Stomach (tissue), 19 donors: ENCODE measurements at places on chromosomes 13 and 19.

DNA sequence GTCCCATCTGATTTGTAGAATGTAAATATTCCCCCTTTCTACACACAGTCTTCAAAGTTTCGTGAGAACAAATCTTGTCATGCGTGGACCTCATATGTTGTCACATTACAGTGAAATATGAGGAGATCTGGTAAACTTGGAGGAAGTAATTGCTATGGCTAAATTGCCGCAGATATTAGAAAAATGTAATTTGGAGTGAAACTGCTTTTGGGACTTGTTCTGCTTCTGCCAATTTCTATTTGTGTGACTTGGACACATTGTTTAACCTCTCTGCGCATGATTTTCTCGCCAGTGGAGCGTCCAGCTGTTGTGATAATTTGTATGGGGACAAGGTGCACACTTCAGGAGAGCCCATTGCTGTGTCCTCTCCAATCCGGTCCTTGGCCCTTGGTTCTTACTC, 693.1 kb upstream of the SLC10A2 start:
- no peak overlapping the region for H3K27ac ChIP-seq
- no peaks in the 10 kb centered on the region for H3K4me1 ChIP-seq
- no peaks in the 10 kb centered on the region for H3K27me3 ChIP-seq
- H3K4me3 ChIP-seq, result no peak overlapping the region
- no peaks in the 10 kb centered on the region for H3K36me3 ChIP-seq

DNA sequence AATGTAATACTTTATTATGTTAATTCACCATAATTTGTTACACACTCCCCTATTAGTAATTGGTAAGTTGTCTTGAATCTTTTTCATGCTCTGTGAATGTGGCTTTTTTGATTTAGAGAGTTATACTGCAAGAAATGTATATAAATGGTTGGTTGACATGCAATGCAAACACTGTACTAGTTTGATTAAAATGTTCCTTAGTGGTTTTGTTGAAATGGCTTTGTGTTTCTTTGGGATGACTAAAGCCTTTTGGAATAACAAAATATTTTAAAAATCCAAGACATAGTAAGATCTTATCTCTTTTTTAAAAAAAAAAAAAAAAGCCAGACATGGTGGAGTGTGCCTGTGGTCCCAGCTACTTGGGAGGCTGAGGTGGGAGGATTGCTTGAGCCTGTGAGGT, 10.5 kb downstream of the LAMP1 start:
- H3K27ac ChIP-seq, result no peak overlapping the region
- peaks cover 5% of the 10 kb centered on the region for H3K4me1 ChIP-seq
- H3K4me3 ChIP-seq, result no peak overlapping the region

DNA sequence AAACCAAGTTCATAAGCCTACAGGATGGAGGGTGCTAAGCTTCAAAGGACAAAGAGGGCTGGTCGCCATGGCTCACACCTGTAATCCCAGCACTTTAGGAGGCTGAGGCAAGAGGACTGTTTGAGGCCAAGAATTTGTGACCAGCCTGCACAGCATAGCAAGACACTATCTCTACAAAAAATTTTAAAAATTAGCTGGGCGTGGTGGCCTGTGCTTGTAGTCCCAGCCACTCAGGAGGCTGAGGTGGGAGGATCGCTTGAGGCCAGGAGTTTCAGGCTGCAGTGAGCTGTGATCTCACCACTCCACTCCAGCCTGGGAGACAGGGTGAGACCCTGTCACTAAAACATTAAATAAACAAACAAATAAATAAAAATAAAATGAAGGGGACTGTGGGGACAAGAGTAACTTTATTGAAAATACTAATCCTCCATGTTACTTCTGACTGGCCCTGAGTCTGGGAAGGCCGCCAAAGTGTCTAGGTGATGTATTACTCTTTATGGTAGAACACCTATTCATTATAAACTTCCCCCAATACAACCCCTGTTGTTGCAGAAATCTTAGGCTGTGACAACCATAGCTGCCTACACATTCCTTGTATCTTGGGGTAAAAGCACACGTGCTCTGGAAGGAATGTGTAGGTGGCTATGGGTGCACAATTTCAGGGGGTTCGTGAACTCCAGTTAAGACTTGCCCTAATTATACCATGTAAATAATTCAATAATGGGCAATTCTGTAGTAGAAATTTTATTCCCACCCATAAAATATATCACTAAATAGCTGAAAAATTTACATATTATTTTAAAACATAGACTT, 14.6 kb upstream of the URAD start:
- H3K4me1 ChIP-seq, result no peaks in the 10 kb centered on the region
- H3K36me3 ChIP-seq, result no peaks in the 10 kb centered on the region
- H3K4me3 ChIP-seq, result no peak overlapping the region
- H3K27me3 ChIP-seq, result no peaks in the 10 kb centered on the region
- H3K27ac ChIP-seq, result no peak overlapping the region
- peak; percentile 44 for DNase-seq

DNA sequence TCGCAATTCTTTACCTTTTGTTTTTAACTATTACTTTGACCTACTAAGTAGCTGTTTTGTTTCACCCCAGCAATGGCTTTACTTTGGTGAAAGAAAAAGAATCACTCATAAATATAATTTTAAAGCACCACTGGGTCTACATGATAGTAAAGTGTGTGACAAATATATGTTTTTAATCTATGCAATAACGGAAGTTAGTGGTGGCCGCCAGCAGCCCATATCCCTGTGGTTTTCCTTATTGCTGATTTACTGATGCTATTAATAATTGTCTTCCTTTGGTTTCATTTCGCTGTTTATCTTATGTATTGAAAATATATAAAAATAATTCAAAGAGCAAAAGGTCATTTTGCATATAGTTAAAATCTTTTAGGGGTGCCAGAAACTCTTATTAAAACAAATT, 491.3 kb downstream of the DIAPH3 start:
- no peak overlapping the region for H3K27ac ChIP-seq
- no peak overlapping the region for H3K4me3 ChIP-seq
- no peak for DNase-seq
- H3K4me1 ChIP-seq, result peaks cover 5% of the 10 kb centered on the region
- H3K36me3 ChIP-seq, result no peaks in the 10 kb centered on the region

DNA sequence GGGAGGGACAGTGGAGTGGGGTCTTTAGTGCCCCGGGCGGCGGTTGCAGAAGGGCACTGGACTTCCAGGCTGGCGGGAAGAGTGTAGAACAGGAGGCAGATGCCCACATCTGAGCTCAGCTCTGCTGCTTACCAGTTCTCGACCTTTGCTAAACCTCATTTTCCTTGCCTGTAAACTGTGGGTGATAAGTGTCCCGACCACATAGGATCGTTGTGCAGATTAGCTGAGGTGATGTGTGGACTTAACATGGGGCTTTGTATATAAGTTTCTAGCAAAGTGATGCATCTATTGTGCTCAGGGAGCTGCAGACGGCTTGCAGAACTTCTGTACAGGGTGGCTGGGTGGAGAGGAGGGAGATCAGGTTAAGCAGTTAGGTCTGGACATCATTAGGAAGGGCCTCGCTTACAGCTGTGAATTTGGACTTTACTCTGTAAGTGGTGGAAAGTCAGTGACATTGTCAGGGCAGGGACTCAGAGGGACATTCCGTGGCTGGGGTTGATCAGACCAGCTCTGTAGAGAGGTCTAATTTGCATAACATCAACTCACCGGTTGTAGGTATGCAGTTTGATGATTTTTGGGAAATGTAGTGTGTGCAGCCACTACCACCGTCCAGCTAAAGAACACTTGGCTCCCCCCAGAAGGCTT, 70.0 kb downstream of the SPATA13 start:
- no peak overlapping the region for H3K4me3 ChIP-seq
- H3K4me1 ChIP-seq, result peaks cover 41% of the 10 kb centered on the region
- H3K27me3 ChIP-seq, result no peaks in the 10 kb centered on the region
- DNase-seq, result no peak

DNA sequence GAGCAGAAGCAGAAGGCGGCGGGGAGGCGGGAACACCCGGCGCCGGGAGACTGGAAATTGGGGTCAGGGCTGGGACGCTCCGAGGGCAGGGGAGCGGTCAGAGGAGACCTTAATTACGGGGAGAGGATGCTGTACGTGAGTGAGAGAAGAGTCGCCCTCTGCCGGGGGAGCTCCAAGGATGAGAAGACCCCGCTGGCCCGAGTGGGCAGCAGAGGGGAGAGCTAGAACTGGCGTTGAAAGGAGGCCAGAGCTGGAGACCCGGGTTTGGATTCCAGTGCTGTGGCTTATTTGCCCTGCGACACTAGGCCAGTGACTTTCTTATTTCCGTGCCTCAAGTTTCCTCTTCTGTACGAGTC, 536 bp downstream of the FAM32A start:
- peak; percentile 72 for DNase-seq
- peak overlapping the region; percentile 99 for H3K4me3 ChIP-seq
- no peaks in the 10 kb centered on the region for H3K27me3 ChIP-seq

- no peak overlapping the region for H3K4me3 ChIP-seq
- no peaks in the 10 kb centered on the region for H3K27me3 ChIP-seq
- DNase-seq, result no peak
- H3K4me1 ChIP-seq, result no peaks in the 10 kb centered on the region
These were observed 24.7 kb downstream of the ZSWIM9 start for GRCh38 chr19:48194844-48195830.

DNA sequence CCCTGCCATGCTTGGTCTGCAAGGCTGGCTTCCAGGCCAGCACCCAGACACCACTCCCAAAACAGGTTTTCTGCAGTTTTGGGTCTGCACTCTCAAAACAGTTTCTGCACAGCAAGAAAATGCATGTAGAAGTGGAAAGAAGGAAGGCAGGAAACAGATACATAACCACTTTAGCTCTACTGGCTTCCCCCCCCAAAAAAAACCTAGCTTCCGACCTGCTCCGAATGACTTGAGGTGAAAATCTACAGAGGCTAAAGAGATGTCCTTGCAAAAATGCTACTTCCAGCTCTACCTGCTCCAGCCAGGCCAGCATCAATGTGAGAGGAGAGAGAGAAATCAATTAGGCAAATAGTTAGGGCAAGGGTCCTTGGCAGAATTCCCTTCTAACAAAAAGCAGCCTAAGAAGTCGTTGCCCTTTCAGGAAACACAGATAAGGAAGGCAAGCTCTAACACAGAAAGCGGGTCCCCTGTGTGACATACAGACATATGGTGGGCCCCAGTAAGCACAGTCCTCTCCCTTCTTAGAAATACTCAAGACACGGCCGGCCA, 3.4 kb downstream of the C19orf12 start:
- no peaks in the 10 kb centered on the region for H3K27me3 ChIP-seq
- H3K27ac ChIP-seq, result no peak overlapping the region
- H3K4me1 ChIP-seq, result peaks cover 68% of the 10 kb centered on the region
- H3K36me3 ChIP-seq, result peaks cover 29% of the 10 kb centered on the region
- no peak overlapping the region for H3K4me3 ChIP-seq

DNA sequence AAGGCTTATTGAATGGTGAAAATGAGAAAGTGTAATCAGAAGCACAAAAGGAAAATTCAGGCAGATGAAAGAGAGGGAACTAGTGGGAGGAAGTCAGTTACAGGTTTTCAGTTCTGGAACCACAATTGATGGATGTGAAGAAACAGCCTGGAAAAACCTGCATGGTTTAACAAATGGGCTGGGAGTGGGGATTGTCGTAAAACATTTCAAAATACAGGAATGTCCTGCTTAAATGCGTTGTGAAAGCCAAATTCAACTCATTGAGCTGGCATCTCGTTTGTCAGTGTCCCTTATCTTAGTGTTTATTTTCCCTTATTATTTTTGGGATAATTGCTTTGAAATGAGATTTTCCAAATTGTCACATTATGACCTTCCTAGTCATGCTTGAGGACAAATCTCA, 106.5 kb upstream of the RFC3 start:
- no peak overlapping the region for H3K27ac ChIP-seq
- no peak for DNase-seq
- H3K4me1 ChIP-seq, result no peaks in the 10 kb centered on the region
- H3K4me3 ChIP-seq, result no peak overlapping the region
- no peaks in the 10 kb centered on the region for H3K27me3 ChIP-seq

DNA sequence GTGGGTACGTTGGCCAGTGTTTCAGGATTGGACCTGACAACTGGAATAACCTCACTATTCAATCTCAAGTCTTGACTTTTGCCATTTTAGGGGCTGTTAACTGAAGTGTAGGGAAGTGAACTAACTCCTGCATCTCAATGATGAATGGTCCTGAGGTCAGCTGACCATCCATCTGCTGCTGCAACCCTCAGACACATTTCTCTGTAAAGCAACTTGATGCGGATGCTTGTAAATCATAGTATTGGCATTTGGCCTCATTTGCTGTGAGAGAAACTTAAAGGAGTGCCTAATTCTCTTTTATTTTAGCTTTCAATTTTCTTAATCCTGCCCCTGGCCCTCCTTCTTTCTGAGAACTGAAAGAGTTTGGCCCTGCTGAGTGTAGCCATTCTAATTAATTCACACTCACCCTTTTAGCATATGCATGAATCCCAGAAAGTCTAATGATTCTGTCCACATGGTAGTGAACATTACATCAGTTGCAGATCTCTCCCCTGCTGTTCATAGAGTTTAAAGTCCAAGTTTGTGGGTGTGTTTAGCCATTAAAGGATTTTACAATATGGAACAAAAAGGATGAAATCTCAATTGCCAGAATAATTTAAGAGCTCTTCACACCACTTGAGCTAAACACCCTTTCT, 1531.4 kb upstream of the SLC10A2 start:
- no peaks in the 10 kb centered on the region for H3K4me1 ChIP-seq
- no peak overlapping the region for H3K4me3 ChIP-seq
- no peak overlapping the region for H3K27ac ChIP-seq
- no peak for DNase-seq
- no peaks in the 10 kb centered on the region for H3K36me3 ChIP-seq

GRCh38 chr19:14090509-14091080, at the start of gene SAMD1:
Gene SAMD1 (minus strand): TSS chr19:14090751.
- peak; percentile 93 for DNase-seq
- peak within 1 kb of the TSS; percentile 95 for H3K27ac ChIP-seq
- H3K36me3 ChIP-seq, result peaks cover 18% of the 10 kb centered on the region
- H3K4me1 ChIP-seq, result peaks cover 12% of the 10 kb centered on the region
- no peaks in the 10 kb centered on the region for H3K27me3 ChIP-seq

GRCh38 chr13:78680115-78680561, 21.2 kb upstream of the OBI1 start:
- no peaks in the 10 kb centered on the region for H3K27me3 ChIP-seq
- no peaks in the 10 kb centered on the region for H3K4me1 ChIP-seq
- H3K4me3 ChIP-seq, result no peak overlapping the region
- DNase-seq, result no peak
- H3K27ac ChIP-seq, result no peak overlapping the region

DNA sequence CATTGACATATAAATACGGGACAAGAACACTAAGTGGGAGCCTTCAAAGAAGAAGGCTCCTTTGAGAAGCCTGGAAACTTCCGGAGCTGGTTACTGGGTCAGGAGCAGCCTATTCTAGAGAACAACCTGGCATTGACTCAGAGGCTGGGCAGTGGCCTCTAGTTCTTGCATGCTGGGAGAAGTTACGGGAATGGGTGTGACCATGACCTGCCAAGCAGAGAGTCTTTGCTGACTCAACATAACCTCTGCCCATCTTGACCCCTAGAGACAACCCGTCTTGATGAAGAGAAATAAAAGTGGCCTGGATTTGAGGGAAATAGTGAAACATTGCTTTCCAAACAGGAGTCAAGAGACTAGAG, 21.0 kb downstream of the STARD13 start:
- no peak for DNase-seq
- H3K36me3 ChIP-seq, result no peaks in the 10 kb centered on the region
- H3K4me1 ChIP-seq, result peaks cover 42% of the 10 kb centered on the region
- no peak overlapping the region for H3K4me3 ChIP-seq

- H3K27ac ChIP-seq, result no peak overlapping the region
- H3K4me1 ChIP-seq, result no peaks in the 10 kb centered on the region
- no peaks in the 10 kb centered on the region for H3K27me3 ChIP-seq
- peak; percentile 18 for DNase-seq
- H3K4me3 ChIP-seq, result no peak overlapping the region
- peaks cover 87% of the 10 kb centered on the region for H3K36me3 ChIP-seq
These were observed 78.8 kb downstream of the TUBGCP3 start for GRCh38 chr13:112509190-112509589.

- peaks cover 35% of the 10 kb centered on the region for H3K4me1 ChIP-seq
- peak; percentile 98 for DNase-seq
- H3K36me3 ChIP-seq, result no peaks in the 10 kb centered on the region
- H3K4me3 ChIP-seq, result peak within 1 kb of the TSS; percentile 93
- no peaks in the 10 kb centered on the region for H3K27me3 ChIP-seq
- peak within 1 kb of the TSS; percentile 80 for H3K27ac ChIP-seq
These were observed at the start of gene ZNF709 for GRCh38 chr19:12484371-12485051. Gene ZNF709 (minus strand): TSS chr19:12484816. CDS start chr19:12484657, 159 bp downstream.
